ENCODE measurements at places on chromosomes 5 and 9. TPM values are rescaled to one million over a fixed set of nuclear protein-coding genes. Genes with fewer than 3 reads are reported as not detected.

DNA sequence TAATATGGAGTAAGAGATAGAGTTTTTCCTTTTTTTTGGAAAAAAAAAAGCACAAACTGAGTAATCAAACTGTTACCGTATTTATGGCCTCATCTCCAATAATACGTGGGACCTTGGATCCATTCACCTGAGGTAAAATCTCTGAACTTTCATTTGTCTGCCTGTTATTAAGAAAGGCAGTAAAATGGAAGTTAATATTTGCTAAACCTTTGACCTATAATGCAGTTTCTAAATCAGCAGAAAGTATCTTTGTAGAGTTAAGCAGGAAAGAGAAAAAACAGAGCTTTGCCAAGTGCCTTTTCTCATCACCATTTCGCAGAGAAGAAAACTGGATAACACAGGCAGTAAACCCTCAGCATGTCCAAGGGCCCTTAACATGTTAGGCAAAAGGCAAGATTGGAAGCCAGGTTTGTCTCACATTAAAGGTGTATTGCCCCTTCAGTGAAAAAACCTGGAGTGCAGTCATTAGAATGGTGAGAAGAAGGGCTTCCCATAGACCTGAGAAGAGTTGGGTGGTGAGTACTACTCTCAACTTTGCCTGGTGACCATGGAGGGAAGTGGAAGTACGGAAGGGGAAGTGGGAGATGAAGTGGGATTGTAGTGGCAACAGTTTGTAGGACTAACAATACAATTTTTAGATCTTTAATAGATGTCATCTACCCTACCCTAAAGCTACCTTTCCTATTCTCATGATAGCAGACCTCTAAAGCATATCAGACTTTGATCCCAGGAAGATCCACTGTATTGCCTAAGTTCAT is 65.4 kb upstream of the GRAMD2B start:
- no peak for DNase-seq

DNA sequence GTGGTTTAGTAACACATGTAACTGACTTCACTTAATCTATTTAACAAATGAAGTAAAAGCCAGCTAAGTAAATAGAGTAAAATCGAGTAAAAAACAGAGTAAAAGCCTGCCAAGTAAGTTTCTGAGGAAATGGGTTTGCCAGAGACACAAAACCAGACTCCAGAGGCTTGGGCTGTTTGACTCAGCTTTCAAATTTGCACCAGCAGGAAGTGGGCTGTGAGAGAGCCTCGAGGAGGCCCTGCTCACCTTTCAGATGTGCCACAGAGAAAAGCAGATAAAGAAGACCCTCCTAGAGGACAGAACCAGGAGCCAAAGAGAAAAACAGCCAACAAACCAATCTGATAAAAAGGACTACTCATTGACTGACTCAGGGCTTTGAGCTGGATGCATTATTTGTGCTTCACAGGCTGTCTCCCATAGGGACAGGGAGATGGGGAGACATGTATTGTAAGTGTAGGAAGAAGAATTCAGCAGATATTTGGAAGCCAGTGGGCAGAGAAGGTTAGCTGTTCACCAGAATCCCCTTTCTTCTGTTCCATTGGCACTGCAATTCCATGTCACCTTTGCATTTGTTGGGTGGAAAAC is 14.4 kb upstream of the AMACR start:
- no peak for DNase-seq

DNA sequence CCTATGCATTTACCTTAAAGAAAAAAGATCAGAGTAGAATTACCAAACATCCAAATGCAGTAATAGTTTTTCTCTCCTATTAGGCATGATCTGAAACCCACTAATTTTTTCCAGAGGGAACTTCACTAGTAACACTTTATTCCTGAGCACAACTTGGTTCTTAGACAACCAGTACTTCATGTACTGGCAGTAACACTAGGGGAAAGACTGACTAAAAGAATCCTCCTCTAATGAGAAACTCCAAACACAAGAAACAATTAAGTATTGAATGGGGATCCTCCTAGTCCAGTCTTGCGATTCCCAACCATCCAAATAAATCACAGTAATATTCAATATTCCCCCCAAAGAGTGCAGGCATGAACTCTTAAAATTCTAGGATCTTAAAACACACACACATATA is 48.9 kb downstream of the ZNF608 start:
- no peak for DNase-seq

DNA sequence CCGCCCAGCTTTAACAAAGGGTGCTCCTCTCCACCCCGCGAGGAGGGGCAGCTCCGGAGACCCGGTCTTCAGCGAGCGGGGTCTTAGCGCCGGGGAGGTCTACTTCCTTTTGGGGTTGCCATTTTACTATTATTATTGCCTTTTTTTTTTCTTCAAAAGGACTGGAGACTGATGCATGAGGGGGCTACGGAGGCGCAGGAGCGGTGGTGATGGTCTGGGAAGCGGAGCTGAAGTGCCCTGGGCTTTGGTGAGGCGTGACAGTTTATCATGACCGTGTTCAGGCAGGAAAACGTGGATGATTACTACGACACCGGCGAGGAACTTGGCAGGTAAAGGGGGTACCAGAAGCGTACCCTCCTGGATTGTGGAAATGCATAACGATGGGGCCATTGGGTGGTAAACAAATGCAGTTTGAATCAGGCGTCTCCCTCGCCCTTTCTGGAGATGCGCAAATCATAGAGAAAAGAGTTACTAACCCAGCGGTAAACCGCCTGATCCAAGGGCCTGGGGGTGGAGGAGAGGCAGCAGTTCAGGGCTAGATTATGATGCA is 1.2 kb downstream of the DAPK1 start:
- no peak for DNase-seq

- no peak for DNase-seq
Observed at GRCh38 chr5:75510417-75510835, 1.0 kb downstream of the CERT1 start.

DNA sequence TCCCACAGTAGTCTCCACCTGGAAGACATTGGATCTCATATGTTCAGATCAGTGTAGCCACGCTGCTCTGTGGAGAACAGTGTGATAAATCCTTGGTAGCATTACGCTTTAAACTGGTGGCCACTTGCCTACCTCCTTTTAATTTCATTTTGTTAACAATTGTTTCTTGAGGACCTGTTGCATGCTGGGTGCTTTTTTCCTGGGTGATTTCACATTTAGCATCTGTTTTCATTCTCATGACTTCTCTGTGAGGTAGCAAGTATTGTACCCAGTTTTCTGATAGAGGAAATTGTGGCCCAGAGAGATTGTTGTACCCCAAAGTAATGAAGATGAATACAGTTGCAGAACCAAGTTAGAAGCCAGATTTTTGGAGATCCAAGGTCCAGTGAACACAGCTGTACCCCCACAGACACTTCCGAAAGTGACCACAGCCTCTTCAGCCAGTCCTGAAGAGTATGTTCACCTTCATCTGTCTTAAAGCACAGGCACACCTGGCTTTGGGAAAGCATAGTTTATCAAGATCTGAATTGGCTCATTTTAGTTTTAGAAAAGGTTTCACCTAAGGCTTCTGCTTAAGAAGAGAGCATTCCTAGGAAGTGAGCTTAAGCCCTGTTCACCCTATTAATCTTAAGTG is 75.2 kb downstream of the F2RL2 start:
- no peak for DNase-seq

DNA sequence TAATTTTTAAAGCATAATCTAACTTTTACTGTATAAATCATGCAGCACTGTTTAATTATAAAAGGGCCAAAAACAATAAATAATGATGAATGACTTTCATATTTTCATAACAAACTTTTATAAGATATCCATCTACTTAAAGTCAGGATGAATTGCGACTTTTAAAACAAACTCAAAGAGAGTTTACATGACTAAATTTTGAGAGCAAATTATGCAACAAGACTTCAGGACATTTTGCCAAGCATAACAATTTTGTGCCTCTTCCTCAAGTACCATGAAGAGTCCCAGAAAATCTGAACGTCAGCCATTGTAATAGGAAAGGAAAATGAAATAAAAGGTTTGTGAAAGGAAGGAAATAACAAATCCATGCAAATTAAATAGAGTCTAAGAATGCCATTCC is 24.4 kb downstream of the ERAP1 start:
- no peak for DNase-seq

DNA sequence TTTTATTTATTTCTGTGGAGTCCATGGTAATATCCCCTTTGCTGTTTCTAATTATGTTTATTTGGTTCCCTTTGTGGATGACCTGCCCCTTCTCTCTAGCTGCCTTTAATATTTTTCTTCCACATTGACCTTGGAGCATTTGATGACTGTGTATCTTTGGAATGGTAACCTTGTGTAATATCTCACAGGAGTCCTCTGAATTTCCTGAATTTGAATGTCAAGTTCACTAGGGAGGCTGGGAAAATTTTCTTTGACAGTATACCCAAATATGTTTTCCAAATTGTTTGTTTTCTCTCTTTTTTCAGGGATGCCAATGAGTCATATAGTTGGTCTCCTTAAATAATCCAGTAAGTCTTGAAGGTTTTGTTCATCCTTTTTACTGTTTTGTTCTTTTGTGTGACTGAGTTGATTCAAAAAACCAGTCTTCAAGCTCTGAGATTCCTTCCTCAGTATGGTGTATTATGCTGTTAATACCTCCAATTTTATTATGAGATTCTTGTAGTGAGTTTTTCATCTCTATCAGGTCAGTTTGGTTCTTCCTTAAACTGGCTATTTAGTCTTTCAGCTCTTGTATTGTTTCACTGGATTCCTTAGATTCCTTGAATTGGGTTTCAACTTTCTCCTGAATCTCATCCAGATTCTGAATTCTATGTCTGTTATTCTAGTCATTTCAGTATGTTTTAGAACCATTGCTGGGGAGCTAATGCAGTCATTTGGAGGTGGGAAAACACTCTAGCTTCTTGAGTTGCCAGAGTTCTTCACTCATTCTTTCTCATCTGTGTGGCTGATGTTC is 349.0 kb upstream of the TARS1 start:
- no peak for DNase-seq

GRCh38 chr9:115057559-115057958 is 60.4 kb downstream of the TNC start:
- no peak for DNase-seq

DNA sequence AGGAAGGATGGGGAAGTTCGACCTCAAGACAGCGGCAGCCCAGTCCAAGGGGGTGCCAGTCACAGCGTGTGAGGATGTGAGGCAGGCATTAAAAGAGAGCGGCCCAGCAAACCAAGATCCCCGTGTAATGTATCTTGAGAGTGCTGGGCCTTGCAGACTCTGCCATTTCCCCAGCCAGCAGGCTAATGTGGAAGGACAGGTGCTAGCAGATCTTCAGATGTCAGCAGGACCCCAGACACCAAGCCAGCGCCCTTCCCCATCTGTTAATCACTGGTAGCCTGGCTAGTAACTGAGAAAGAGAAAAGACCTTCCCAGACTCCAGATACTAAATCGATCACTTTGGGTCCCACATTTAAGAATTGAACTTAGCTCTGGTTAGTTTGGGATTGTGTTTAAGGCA is 62.2 kb downstream of the NTRK2 start:
- DNase-seq = no peak

DNA sequence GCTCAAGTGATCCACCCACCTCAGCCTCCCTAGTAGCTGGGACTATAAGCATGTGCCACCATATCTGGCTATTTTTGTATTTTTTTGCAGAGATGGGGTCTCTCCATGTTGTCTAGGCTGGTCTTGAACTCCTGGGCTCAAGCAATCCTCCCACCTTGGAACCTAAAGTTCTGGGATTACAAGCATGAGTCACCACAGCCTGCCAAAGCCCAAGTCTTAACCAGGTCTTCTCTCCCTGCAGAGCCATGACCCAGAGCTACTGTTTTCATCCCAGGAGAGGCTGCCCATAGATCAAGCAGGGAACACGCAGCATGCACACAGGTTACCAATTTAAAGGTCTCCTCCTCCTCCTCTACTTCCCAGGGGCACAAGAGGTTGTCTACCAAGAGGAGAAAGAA is 29.7 kb downstream of the PCDHGC5 start:
- DNase-seq = no peak

DNA sequence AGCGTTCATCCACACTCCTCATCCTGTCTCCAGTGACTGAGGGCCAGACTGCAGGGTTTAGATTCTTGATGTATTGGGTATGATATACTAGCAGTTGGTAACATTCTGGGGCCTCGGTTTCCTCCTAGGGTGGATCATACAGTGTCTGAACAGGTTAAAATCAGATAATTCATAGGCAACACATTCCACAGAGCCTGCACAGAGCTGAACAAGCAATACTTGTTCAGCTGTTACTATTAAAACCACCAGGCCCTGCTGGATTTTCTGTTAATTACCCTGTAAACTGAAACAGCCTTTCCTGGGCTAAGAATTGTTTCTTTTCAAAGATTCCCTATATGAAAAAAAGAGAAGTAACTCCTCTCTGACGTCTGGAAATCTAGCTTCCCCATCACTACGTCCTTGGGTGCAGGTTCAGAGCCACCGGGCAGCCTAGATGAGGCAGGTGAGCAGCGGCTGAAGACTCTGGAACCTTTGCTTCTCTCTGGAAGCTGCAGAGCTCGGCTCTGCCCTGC is 1313.5 kb upstream of the WWC1 start:
- no peak for DNase-seq

The STARD4 gene
- 15.0 TPM for total RNA-seq

The PCDHA7 gene
- total RNA-seq = 0.12 TPM

The PCDHGA2 gene
- 6.4 TPM for total RNA-seq

The DDX31 gene
- total RNA-seq = 7.4 TPM

The LHX2 gene
- total RNA-seq = not detected

The SPOCK1 gene
- 149 TPM for total RNA-seq
